ENCODE measurements at places on chromosomes 7 and 10.

- DNase-seq: no peak
Measured at GRCh38 chr7:129187681-129188371, 607 bp upstream of the SMO start.

DNA sequence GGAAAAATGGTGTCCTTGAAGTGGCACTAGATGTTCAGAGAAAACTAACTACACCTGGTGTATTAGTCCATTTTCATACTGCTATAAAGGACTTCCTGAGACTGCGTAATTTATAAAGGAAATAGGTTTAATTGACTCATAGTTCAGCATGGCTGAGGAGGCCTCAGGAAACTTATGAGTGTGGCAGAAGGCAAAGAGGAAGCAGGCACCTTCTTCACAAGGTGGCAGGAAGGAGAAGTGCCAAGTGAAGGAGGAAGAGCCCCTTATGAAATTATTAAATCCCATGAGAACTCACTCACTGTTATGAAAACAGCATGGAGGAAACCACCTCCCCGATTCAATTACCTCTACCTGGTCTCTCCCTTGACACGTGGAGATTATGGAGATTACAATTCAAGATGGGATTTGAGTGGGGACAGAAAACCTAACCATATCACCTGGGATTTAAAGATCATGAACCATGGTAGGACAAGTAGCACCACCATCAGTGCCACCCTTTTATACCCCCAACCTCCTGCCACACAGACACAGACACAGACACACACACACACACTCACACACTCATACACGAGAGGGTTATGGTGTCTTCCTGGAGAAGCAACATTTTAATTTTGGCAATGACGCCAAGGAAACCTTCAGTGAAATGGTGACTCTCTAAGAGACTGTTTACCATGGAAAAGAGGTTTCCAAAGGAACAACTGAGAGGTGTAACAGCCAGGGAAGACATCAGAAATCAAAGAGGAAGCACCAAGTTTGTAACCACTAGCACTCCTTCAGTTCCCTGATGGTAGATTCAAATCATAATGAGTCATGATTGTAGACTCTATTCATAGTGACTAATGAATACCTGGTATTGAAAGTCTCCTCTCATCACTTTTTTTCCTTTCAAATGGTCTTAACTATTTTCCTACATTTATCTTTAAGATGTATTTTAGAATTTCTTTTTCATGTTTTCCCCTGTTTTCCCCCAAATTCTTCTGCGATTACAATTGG lies 41.8 kb upstream of the WNT16 start:
- no peak for DNase-seq

- DNase-seq: no peak
Measured at GRCh38 chr10:44749151-44749550, 162.0 kb upstream of the TMEM72 start.

DNA sequence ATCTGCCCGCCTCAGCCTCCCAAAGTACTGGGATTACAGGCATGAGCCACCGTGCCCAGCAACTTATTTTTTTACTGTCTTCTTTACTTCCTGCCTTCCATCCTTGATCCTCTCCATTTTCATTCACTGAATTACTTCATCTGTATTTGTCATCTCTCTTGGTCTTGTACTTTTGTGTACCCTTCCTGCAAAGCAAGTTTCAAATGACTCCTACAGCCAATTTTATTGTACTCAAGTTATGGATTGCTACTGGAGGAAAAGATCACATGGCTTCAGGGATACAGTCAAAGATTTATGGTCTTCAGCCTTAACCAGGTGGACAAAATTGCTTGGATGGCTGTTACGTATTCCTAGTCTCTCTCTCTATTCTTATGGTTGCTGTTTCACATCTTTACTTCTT lies 22.6 kb downstream of the SEPTIN7 start:
- no peak for DNase-seq

Data from NCI-H2081 treated with DMSO at 0.1 percent for 48 hours (cell line).